H9 (cell line): ENCODE measurements at places on chromosomes 11 and 22. TPM values are rescaled to one million over a fixed set of nuclear protein-coding genes. Genes with fewer than 3 reads are reported as not detected.

GRCh38 chr11:9708544-9708943 is 44.7 kb downstream of the SWAP70 start:
- no peak for DNase-seq

DNA sequence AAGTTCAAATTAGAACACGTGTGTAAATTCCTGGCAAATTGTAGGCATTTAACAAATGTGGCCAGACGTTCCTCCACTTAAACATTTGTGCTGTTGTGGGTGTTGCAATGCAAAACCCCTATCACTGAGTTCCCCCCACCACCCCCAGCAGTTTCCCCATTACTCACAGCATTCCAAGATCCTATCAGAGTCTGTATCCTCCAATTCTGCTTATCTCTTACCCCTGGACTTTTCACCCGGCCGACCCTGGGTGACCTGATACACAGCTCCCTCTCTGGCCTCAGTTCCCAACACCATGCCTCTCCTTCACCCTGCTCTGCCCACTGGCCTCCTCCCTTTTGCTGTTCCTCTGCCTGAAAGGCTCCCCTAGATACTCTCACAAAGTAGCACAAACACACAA is 31.4 kb upstream of the AQP11 start:
- no peak for DNase-seq

TENM4 gene
- total RNA-seq: 4.3 and 4.6 TPM in 2 replicates

GRCh38 chr11:134677397-134677822 is 265.4 kb upstream of the B3GAT1 start:
- no peak for DNase-seq

GRCh38 chr11:18794956-18795355 is 3.4 kb upstream of the PTPN5 start:
- DNase-seq: no peak

GRCh38 chr11:122354025-122354697 is 238.1 kb upstream of the BLID start:
- no peak for DNase-seq

SORL1 gene
- 64.4 and 68.3 TPM in 2 replicates for total RNA-seq

DNA sequence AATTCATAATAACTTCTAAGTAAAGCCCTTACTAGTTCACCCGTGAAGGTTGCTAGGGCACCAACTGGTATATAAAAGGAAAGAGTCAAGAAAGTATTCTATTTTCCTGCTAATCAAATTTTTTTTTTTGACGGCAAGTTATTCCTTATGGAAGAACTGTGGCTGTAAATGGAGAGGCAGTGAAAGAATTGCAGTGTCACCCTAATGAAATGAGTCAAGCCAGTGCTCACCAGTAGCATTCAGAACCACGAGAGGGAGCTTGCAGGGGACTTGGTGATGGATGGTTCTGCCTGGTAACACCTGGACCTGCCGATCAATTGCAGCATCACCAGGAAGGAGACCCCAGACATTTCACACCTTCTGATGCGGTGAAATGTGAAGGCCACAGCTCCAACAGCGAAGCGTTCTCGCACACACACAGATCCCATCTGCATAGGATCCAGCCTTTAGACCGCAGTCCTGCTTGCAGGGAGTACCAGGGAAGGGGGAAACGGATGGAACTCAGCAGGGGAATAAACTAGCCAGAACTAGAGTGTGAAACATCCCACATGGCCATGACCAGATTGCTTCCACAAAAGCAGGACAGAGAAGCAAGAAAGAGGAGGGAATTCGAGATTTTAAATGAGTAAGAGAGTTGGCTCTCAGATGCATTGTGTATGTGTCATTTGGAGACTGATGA is 326.2 kb downstream of the TBC1D22A start:
- no peak for DNase-seq

GRCh38 chr11:8838248-8838647 is 72.7 kb upstream of the AKIP1 start:
- no peak for DNase-seq

DNA sequence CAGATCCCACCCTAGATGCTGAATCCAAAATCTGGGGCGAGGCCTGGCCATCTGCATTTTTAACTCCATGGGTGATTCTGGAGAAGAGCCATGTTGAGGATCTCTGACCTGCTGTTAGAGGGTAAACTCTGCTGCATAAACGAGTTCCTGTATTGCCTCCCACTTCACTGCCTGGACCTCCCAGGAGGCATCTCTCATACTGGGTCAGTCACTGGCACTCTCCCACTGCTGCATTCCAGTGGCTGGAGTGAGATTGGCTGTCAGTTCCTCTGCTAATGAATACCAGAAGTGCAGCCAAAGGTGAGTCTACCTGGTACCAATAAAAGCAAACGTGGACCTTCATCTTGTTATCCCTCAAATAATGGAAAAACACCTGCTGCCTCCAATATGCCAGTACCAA is 10.3 kb downstream of the POLDIP3 start:
- no peak for DNase-seq

DNA sequence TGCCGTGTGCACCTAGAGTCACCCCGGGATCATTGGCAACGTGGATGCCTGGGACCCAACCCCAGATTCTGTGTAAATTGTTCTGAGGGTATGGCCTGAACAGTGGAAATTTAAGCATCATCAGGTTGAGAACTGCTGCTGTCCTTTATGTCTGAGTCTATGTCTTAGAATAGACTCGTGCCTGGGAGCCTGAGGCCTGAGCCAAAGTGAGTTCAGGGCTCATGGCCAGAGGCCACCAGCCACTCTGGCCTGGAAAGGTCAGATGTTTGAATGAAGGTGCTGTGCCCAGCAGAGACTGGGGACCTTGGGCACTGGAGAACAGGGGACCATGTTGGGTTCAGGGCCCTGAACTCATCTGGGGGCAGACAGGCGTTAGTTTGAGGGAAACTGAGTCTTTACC is 91.1 kb downstream of the MYO18B start:
- no peak for DNase-seq

DNA sequence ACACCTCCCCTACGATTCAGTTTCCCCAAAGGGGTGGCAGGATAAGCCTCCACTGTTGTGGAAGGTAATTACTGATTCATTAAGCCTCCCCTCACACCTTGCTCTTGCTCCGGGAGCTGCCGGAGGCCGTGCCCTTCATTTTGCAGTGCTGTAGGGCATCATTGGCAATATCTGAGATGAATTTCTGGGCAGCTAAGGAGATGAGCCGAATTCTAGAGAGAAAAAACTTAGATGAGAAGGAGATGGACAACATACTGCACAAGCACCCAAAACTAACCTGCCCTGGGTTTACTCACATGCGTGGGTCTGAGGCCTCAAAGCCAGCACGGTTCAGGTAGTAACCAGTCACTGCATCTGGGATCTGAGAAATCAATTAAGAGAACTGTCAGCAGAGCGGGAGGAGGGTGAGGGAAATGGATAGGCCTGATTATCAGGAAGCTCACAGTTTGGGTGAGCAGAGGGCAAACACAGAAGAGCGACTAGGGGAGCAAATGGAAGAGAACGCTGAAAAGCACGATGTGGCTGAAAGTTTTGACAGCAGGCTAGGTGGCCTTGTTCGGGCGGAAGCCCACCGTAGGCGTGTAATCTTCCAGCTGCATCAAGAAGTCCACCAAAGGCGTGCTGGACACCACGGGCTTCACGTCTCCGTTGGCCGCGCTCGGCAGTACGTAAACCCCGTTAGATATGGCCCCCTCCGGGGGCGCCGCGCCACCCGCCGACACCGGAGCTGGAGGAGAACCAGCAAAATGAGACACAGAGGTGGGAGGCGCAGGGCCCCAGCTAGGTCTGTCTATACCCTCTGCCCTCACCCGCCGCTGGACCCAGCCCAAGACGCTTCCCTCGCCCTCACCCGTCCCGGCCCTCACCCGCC is 689 bp downstream of the TAF10 start:
- peak; percentile 27 for DNase-seq

GRCh38 chr11:118233850-118234249 is 9.0 kb upstream of the JAML start:
- DNase-seq: no peak

GRCh38 chr11:94795476-94796189 is 27.5 kb downstream of the AMOTL1 start:
- DNase-seq: no peak

GRCh38 chr22:45240810-45241631 is at the start of gene KIAA0930:
TSS of gene KIAA0930 (minus strand) at chr22:45240894. CDS start at chr22:45240703, 191 bp downstream.
- DNase-seq: peak; percentile 90

ANO1 gene
- total RNA-seq: 10.9 TPM in 2 replicates

- DNase-seq: peak; percentile 84
Observed at GRCh38 chr22:22884010-22884887, 3.4 kb upstream of the IGLL5 start.

- no peak for DNase-seq
Observed at GRCh38 chr11:128926437-128927107, 16.1 kb downstream of the TP53AIP1 start.

TXNRD2 gene
- total RNA-seq: 22.9 and 25.5 TPM in 2 replicates

DNA sequence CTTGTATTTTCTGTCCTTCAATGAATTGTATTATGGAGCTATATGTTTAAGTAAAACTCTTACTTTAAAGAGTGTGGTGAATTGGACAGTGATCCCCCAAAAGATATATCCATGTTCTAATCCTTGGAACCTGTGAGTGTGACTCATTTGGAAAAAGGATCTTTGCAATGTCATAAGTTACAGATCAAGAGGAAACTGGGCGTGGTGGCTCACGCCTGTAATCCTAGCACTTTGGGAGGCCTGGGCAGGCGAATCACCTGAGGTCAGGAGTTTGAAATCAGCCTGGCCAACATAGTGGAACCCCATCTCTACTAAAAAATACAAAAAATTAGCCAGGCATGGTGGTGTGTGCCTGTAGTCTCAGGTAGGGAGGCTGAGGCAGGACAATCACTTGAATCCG is 36.7 kb downstream of the ELF5 start:
- no peak for DNase-seq

GRCh38 chr11:1667121-1667850 is 29.7 kb upstream of the KRTAP5-6 start:
- DNase-seq: no peak
